ENCODE measurements at places on chromosomes 1 and 21. TPM values are rescaled to one million over a fixed set of nuclear protein-coding genes. Genes with fewer than 3 reads are reported as not detected.

The CD5L gene
- total RNA-seq = not detected

The DNASE2B gene
- total RNA-seq = not detected

The MAP1LC3C gene
- total RNA-seq = 1.6 TPM

The CELA2A gene
- total RNA-seq = not detected

The BTBD8 gene
- 8.8 TPM for total RNA-seq

The BGLAP gene
- total RNA-seq = not detected

The NR0B2 gene
- total RNA-seq = not detected

The SLC1A7 gene
- total RNA-seq = under 0.01 TPM

The ACTL8 gene
- 0.11 TPM for total RNA-seq

The HOOK1 gene
- total RNA-seq = under 0.01 TPM

The NBPF6 gene
- total RNA-seq = not detected

The AGBL4 gene
- total RNA-seq = not detected

The PTPRC gene
- under 0.01 TPM for total RNA-seq

The GCSAML gene
- not detected for total RNA-seq

The SLFNL1 gene
- total RNA-seq = 0.43 TPM

The OR2G3 gene
- not detected for total RNA-seq

The LGR6 gene
- total RNA-seq = under 0.01 TPM

The PIGC gene
- total RNA-seq = 19.6 TPM

The GOLT1A gene
- total RNA-seq = not detected

The GBP7 gene
- not detected for total RNA-seq

The SLC16A4 gene
- total RNA-seq = 57.1 TPM

The COP1 gene
- total RNA-seq = 53.6 TPM

The OLFML2B gene
- total RNA-seq = 32.4 TPM

The PLEKHA6 gene
- 1.6 TPM for total RNA-seq

The PLEKHN1 gene
- 0.91 TPM for total RNA-seq

The PRDM2 gene
- 18.9 TPM for total RNA-seq

The OR2T34 gene
- total RNA-seq = not detected

The RHD gene
- not detected for total RNA-seq

The FAM229A gene
- total RNA-seq = 1.1 TPM

The UCHL5 gene
- total RNA-seq = 29.9 TPM

The WNT2B gene
- 1.2 TPM for total RNA-seq

The KRTAP12-2 gene
- not detected for total RNA-seq

The RBBP5 gene
- total RNA-seq = 21.5 TPM

The TPTE gene
- total RNA-seq = not detected

The ARHGEF16 gene
- 0.11 TPM for total RNA-seq

The CLCNKA gene
- total RNA-seq = not detected

The IL10RB gene
- total RNA-seq = 60.6 TPM

The LCK gene
- total RNA-seq = not detected

The UBQLN4 gene
- 12.3 TPM for total RNA-seq

The GPA33 gene
- total RNA-seq = not detected

The FMO5 gene
- 5.2 TPM for total RNA-seq

The CNIH3 gene
- total RNA-seq = 1.7 TPM

The TMEM52 gene
- not detected for total RNA-seq

Measured in articular chondrocyte of knee joint (primary cell).